Endodermal cell (in vitro differentiated cells): ENCODE measurements at places on chromosomes 2 and 18.

DNA sequence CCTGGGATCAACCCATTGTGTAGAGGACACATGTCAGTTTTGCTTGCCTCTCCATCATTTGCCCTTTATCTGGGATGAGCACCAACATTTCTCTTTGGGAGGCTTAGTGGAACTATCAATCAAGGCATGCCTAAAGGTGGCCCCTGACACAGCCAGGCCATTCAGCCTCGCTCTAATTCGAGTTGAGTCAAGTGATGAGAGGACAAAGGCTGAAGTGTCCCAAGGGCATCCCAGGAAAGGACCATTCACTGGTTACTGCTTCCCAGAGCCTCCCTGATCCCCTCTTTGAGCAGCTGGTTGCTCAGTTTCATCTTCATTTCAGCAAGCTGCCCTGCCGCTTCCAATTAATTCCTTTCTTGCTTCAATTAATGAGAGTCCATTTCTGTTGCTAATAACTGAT, 63.5 kb downstream of the DNER start:
- DNase-seq: no peak

DNA sequence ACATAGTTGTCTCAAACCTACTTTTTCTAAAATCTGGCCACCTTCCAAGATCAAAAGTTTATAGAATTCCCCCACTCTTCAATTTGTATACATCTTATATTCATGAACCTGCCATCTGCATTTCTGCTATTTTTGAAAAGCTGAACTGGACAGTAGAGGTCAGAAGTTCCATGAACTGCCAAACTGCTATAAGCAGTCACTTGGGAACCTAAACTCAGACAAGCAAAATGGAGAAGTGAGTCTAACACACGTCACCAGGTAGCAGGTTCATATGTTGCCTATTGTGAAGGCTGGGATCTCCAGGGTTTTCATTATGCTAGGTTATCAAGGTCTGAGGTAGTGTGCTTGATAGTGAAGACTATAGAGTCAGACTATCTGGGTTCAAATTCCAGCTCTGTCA, 2.0 kb upstream of the MYO1B start:
- DNase-seq: no peak

DNA sequence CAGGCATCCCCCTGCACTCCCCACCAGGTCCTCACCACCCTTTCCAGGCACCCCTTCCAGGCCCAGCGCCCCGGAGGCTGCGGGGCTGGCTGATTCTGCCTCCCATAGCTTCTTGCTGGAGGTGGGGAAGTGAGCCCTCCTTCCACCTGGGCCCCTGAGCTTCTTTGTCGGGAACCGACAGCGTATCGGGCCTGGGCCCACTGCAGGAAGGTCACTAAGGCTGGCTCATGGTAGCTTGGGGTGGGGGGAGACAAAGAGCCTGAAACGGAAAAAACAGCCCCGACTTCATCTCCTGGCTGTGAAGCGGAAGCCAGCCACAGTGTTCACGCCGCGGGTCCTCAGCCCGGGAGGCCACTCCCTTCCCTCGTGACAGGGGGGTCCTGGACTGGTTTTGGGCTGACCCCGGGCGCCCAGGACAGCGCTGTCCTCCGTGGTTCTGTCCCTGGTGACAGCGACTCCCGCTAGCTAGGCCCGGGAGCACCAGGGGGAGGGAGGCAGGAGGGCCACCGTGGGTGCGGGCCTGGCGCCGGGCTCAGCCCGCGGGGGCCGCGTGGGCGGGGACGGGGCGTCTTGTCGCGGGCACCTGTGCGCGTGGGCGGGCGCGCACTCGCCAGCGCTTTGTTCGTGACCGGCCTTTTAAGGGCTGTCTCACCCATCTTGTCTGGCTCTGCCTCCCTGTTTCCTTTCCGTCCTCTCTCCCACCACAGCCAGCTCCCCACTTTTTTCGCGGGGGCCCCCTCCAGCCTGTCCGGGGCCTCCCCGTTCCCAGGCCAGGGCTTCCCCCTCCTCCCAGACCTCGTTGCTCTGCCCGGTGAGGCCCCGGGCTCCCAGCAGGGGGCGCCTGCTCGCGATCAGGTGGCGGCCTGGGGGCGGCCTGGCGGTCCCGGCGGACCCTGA, 64.9 kb downstream of the DNMT3A start:
- DNase-seq: peak; percentile 93

- peak; percentile 90 for DNase-seq
Observed at GRCh38 chr2:136378712-136379595, 261.0 kb upstream of the CXCR4 start.

GRCh38 chr2:228602288-228602687, 420.8 kb upstream of the SPHKAP start:
- no peak for DNase-seq

DNA sequence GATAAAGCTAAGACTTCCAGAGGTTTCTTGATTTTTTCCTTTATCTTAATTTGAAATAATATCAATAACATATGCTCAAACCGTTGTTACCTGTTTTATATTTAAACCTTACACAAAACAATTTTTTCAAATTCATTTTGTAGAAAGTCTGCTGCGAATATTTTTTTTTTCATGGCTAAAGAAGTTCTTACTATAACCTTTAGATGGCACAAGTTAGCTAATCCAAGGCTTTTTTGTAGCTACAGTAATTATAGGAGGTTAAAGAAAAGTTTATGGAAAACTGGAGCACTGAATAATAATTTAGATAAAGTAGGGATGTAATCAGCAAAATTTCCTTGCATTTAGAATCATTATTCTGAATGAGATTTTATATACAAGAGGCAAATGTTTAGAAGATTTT, 78.0 kb upstream of the PNPT1 start:
- no peak for DNase-seq

DNA sequence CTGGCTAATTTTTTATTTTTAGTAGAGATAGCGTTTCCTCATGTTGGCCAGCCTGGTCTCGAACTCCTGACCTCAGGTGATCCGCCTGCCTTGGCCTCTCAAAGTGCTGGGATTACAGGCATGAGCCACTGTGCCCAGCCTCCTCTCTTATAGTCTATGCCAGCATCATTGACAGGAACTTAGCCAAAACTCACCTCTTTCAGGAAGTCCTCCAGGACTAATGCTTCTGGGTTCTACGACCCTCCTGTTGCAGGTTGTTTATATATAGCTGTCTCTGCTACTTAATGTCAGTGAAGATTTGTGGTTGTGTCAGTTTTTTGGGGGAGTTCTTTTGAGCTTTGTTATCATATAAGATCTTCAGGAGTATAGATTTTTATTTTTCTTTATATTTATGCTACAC, 112.1 kb upstream of the CDC42EP3 start:
- DNase-seq: no peak

DNA sequence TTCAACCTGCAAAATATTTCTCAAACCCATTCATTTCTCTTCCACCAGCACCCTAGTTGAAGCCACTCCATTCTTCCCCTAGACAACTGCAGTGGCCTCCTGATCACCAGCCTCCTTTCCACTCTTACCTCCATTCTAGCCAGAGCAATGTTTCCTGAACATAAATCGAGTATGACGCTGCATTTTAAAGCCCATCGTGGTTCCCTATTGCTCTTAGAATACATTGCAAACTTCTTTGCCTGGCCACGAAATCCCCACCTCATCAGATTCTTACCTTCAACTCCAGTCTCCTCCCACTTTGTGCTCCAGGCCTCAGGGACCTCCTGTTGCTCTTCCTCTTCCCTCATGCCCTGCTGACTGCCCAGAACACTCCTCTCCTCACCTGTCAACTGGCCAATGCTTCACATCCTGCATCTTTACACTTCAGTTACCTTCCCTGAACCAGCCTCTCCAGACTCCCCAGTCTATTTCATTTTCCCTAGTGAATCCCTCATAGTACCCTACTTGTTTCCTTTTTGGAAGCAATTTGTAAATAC, 176.5 kb upstream of the CTAGE1 start:
- DNase-seq: peak; percentile 56

GRCh38 chr2:17326717-17327116, 191.5 kb downstream of the RAD51AP2 start:
- DNase-seq: no peak

DNA sequence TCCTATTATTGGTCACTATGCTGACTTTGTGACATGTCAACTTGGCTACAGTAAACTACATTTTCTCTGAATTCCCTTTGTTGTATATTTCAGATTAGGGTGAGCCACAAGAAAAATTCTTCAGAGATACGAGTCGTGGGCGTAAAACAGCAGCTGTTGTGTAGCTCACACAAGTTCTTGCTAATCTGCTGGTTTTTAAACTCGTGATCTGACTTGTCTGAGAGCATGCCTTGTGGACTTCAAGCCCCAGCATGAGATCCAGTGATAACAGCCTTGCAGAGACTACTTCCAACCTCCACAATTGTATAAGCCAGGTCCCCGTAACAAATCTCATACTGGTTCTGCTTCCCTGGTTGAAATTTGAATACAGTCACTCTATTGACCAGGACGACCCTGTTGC, 259.8 kb upstream of the LYPD1 start:
- no peak for DNase-seq

- DNase-seq: no peak
Observed at GRCh38 chr2:203786549-203787351, 80.3 kb downstream of the CD28 start.

DNA sequence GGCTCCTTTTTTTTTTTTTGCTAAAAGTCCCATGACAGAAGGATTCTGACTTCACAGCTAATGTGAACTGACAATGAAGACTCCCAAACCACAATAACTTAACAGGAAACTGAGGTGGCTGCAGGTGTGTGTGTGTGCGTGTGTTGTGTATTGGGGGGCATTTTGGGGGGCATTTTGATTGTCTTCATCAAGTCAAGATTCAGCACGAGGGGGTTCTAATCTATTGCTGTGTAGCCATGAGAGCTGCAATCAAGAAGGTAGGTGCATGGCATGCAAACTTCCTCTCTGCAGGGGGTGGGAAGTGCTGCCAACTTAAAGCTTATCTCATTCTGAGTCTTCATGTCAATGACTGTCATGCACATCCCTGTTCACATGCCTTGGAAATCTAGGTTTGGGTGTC, 25.2 kb downstream of the SPRED2 start:
- DNase-seq: no peak

GRCh38 chr18:48122376-48122775, 191.9 kb upstream of the SMAD2 start:
- DNase-seq: no peak
